ENCODE measurements at places on chromosomes 16 and 17.

- DNase-seq = no peak
Measured at GRCh38 chr16:84782846-84783245, 36.9 kb upstream of the CRISPLD2 start.

DNA sequence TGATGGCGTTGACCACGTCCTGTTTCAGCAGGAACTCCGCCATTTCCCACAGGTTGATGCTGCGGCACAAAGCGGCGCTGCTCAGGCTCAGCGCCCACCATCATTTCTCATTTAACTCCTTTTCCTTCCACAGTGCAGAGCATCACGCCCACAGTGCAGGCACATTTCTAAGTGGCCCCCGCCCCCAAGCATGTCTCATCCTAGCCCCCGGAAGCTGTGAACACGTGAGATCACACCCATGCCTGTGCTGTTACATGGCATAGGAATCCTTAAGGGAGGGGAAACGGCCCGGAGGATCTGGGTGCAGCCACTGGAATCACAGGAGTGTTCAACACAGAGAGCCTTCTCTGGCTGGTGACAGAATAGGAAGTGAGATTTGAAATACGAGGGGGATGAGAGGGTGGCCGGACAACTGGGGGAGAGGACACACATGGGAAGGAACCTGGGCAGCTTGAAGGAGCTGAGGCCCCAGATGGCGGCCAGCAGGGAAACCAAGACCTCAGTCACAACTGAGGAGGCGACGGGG, 4.7 kb downstream of the NAGPA start:
- DNase-seq = no peak

DNA sequence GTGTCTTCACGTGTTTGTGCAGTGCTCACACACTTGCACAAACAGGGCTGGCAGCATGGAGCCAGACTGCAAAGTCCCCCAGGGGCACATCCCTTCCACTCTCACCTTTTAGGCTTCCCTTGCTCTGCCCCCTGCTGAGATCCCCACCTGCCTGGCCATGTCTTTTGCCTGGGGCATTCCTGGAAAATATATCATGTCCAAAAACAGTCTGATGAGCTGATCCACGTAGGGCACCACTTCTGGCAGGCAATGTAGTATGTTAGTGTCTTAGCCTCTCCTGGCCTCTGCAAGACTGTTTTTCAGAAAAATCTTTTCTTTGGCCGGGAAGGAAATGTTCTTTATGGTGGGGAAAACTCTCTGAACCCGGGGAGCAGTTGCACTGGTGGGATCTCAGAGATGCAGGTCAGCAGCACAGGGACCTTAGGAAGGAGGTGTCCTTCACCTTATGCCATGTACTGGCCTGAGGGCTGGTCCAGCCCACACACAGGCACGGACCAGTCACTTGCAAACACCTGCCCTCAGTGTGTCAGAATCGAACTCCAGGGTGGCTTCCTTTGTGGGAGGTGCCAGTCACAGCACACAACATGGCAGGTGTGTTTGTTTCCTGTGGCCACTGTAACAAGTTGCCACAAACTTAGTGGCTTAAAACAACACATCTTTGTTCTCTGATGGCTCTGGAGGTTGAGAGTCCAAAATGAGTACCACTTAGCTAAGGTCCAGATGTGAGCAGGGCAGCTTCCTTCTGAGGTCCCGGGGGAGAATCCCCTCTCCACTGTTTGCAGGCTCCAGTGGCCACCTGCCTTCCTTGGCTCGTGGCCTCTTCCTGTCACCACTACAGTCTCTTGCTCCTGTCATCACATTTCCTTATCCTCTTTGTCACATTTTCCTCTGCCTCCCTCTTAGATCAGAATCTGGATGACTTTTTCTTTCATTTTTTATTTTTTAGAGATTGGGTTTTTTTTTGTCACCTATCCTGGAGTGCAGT, 46.6 kb downstream of the MPRIP start:
- no peak for DNase-seq

DNA sequence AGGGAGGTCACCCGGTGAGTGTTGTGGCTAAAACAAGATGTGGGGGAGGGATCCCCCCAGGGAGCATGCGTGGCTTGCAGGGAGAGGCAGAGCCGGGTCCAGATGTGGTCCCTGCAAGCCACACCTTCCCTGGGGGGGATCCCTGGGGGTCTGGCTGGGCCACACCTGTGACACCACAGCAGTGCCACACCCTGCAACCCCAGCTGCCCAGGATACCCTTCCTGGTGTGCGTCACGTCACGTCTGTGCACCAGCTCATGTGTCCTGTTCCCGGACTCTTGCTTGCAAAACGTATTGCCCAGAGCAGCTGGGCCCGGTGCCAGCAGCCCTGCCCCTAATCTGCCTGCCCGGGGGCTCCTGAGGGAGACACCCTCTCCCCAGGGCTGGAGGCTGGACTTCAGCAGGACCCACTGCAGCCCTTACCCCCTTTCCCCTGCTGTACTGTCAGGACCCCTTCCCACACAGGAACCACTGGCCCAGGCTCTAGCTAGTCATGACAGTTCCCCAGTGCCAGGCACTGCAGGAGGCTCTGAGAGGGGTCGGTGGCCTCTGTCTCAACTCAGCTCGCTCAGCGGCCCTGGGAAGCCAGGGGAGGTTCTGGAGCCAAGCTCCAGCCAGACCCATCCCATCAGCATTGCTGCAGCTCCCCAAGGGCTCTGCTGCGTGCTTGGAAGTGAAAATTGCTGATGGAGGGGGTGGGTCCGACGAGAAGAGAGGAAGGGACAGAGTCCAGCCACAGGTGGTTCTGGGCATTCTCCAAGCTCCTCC, 25.8 kb upstream of the ACSF3 start:
- no peak for DNase-seq

- no peak for DNase-seq
Measured at GRCh38 chr17:17811381-17812210, 25.2 kb downstream of the SREBF1 start.

GRCh38 chr17:66655461-66655860, 179.5 kb upstream of the CACNG5 start:
- DNase-seq = no peak

GRCh38 chr17:72555052-72555451, 434.2 kb downstream of the SOX9 start:
- no peak for DNase-seq

DNA sequence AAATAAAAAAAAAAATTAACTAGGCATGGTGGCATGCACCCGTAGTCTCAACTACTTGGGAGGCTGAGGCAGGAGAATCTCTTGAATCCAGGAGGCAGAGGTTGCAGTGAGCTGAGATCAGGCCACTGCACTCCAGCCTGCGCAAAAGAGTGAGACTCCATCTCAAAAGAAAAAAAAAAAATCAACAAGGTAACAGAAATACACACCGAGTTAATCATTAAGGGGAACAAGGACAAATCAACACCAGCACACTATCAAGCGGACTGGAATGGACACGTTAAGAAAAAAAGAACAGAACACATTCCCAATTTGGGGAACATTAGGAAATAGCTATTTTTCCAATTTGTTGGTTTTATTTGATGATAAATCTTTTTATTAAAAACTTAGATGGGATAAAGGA, 28.4 kb upstream of the GLG1 start:
- DNase-seq = no peak

- no peak for DNase-seq
Measured at GRCh38 chr17:42346481-42346880, 41.8 kb downstream of the STAT3 start.

DNA sequence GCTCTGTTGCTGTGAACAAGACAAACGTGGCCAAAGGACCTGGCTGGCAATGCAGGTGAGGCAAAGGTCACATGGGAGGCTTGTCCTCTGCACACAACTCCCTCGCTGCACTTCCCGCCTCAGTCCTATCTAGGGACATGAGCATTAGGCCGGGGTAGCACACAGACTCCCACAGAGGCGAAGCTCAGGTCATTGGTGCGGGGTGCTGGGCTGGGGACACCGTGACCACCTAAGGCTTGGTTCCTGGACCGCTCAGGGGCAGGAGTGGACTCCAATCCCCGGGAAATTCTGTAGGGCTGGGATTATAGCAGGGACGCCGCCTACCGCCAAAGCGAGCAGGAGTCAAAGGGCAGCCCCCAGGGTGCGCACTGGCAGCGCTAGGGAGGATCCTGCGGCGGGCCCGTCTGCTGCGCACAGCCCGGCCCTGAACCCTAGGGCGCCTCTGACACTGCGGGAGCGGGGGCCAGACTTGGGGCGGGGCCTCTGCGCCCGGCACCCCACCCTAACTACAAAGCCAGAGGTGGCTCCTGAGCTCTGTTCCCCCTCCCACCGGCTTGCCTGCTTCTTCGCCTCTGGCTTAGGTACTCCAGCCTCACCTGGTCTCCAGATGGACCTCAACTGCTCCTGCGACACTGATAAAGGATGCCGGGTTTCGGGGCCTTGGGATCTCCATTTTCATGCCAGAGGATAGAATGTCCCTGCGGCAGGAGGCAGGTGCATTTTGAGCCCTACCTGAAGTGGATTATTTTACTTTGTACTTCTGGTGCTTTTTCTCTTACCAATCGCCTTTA, 3.9 kb upstream of the MT1B start:
- no peak for DNase-seq

DNA sequence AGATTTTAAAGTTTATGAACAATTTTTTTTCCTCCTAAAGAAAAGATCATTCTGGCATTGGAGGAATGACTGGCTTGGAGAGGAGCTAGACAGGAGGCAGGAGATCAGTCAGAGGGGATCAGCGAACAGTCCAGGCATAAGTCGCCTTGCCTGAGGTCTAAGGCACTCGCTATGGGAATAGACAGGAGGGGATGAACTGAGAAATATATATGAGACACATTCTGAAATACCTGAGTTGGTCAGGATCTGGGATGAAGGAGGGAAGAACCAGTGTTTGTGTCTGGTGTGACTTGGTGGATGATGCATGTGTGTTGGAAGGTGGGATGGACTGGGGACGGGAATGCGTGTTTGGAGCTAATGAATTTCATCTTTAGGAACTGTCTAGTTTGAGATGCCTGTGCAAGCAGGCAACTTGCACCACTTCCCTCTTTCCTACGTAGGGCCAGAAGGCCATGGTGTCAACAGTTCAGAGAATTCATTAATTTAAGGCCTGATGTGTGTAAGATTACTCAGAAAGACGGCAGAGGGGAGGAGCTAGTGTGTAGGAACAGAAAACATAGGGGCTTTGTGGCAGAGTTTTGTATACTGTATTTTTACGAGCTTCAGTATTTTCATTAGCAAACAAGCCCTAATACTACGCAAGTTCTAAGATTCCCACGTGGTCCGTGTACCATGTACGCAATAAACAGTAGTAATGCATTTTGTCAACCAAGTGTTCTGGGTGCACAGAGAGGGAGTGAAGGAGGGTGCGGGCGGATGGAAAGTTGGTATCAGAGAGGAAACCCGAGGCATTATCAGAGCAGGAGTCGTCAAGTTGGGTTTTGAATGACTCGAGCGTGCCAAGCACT, 825 bp downstream of the HEATR6 start:
- no peak for DNase-seq
